ENCODE measurements at places on chromosomes 7 and 10. TPM values are rescaled to one million over a fixed set of nuclear protein-coding genes. Genes with fewer than 3 reads are reported as not detected.

CRTAC1 gene
- 50.5 TPM for polyA plus RNA-seq

DNA sequence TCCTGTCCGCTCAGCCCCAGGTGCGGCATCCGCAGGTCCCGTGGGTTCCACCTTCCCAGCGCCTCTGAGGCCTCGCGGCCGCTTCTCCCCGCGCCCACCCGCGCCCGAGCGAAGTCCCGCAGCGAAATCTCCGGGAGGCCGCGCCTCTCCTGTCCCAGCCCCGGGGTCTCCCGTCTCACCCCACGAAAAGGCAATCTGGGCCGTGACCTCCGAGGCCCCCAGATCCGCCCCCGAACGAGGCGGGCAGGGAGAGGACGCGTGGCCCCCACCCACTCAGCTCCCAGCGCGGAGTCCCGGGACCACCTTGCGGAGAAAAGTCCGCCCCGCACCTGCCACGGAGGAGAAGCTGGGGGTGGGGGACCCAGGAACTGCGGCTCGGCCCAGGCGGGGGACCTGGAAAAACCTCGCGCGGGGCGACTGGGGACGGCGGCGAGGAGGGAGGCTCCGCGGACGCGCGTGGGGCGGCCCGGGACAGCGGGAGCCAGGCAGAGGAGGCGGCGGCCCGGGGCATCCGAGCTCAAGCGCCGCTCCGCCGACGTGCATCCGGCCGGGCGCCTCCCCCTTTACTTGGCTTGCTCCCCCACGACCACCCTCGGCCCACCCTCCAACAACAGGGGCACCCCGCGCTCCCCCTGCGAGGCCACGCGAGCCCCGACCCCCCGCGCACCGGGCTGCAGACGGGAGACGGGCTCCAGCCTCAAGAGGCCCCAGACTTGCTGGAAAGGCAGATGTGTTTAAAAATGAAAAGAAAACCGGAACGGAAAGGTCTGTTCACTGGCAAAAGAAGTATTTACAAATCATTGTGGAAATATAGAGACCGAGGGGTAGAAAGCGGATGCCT lies 33.0 kb upstream of the RNF32 start:
- DNase-seq = no peak

- no peak for DNase-seq
These were observed 78.7 kb downstream of the BEND7 start for GRCh38 chr10:13450069-13450468.

DNA sequence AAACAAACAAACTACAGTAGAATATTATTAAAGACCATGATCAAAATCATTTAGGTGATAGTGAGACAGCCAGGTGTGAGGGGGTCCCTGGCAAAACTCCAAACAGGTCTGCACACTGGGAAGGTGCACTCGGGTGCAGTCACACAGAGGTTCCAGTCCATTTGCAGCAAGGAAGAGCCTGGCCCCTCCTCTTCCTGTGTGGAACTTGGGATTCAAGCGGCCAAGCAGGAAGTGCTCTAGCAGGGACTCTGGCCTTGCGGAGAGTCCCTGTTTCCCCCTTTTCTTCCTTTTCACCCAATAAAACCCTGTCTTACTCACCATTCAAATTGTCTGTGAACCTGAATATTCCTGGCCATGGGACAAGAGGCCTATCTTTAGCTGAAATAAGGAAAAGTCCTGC lies 181.8 kb downstream of the LRRTM3 start:
- no peak for DNase-seq

Data from right renal pelvis (tissue), 4 donors.